ENCODE measurements at places on chromosomes 2 and 18. TPM values are rescaled to one million over a fixed set of nuclear protein-coding genes. Genes with fewer than 3 reads are reported as not detected.

The IL1R2 gene
- 0.34 TPM for total RNA-seq

The COL5A2 gene
- 1.1 TPM for total RNA-seq

The GKN1 gene
- not detected for total RNA-seq

- DNase-seq: no peak
Measured at GRCh38 chr2:160252900-160253299, 52.8 kb upstream of the ITGB6 start.

DNA sequence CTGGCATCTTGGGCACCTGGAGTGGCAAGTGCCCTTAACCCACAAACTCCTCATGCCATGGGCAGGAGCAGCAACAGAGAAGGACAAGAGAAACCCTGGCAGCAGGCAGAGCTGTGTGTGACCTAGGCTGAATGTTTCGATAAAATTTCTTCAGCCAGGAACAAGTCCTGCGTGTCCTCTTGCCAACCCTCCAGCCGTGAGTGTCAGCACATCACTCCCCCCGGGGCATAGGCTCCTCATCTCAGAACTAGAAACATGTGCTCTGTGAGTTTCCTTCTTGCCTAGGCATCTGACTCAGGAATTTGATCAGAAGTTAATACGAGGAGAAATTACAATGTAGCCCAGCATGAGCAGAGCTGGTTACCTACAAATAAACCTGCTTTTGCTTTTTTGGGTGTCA lies 2.2 kb downstream of the ABCG8 start:
- DNase-seq: no peak

GRCh38 chr2:215161301-215161829 lies 22.9 kb upstream of the ABCA12 start:
- no peak for DNase-seq

- DNase-seq: no peak
Measured at GRCh38 chr2:66512626-66513025, 77.7 kb downstream of the MEIS1 start.

DNA sequence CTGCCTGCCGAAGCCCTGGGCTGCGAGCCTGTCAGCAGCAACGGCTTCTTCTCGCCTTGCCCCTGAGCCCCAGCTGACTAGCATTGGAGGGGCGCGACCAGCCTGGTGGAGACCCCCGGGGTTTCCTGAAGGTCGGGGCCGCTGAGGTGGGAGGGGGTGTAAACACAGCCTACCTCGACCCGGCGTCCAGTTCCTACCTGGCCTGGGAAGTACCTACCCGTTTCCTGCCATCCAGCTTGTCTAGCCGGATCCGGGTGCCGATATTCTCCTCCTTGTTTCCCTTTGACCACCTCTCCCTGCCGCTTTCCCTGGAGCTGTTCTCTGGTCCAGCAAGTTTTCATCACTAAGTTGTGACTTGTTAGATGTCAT lies 511 bp downstream of the MOB4 start:
- DNase-seq: peak; percentile 40

GRCh38 chr18:36831139-36831538 lies 2.2 kb downstream of the KIAA1328 start:
- no peak for DNase-seq

- no peak for DNase-seq
Measured at GRCh38 chr18:43574974-43575373, 297.7 kb upstream of the SYT4 start.

DNA sequence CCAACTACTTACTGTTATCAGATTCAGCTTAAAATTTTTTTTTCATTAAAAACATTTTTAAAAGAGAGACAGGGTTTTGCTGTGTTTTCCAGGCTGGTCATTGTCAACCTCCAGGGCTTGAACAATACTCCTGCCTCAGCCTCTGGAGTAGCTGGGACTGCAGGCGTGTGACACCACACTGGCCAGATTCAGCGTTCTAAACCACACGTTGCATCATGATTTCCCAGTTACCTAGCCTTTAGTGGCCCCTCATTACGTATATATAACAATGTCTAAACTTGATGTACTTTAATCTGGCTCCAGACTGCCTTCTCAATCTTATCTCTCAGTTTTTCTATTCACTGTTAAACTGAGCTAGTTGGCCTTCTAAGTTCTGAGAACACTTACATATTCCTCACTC lies 89.6 kb downstream of the COMMD1 start:
- no peak for DNase-seq

DNA sequence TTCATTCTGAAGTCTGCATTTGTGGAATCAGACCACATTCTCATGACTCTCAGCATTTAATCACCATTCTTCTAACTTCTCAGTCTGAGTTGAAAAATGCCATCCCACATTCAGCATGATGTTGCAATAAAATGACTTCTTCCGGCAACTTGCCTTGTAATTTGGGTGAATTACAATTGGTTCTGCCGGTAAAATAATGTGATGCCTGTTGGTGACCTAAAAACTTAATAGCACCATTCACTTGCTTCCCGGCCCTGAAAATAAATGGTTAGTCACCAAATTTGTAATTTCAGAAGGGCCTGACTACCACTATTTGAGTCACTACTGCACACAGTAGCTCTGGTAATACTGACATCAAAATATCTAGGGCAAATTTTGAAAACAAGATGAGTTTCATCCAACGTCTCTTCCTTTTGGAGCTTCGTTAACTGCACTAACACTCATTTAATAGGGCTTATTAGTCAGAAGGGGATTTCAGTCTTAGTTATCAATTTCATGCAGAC lies 637.1 kb upstream of the CHAC2 start:
- DNase-seq: no peak
